HCT116 (cell line): ENCODE measurements at places on chromosomes 5 and 9.

DNA sequence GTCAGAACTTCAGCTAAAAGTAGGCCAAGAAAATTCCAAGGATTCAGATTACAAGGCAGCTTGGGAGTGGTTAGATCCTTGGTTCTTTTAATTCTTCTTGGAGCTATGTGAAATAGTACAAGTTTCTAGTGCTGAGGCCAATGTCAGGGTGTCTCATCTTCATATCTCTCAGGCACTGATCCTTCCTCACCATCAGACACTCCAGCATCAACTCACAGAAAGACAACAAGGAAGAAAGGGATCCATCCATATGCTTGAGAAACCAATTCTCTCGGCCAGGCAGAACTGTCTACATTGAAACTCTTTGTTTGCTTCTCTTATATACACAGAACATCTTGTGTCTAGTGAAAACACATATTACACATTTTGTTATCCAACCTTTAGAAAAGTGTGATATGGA, 362.1 kb upstream of the CCNH start:
- no peak for DNase-seq

DNA sequence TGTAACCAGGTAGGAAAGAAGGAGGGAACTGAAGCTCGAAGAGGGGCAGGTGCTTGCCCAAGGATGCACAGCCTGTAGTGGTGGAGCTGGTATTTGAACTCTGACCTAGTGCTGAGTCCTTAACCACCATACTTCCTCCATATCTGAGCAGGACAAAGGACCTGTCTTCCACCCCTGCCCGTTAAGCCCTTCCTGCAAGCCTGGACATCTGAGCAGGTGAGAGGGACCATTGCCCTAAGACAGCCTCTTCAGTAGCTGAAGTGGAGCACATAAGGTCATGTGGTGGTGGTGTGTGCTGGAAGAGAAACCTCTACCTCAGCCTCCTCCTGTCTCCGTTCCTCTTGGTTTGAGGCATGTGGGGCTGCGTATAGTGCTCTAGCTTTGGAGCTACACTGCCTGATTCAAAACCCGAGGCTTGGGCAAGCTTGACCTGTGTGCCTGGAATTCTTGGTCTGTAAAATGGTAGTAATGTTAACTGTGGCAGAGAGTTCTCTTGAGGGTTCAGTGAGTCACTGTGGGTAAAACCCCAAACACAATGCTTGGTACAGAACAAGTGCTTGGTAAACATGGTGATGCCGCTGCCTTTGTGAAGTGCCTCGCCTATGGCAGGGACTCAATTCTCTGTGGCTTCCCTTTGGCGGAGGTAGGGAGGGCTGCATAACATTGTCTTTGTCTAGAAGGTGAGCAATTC, 7.4 kb downstream of the GALNT10 start:
- no peak for DNase-seq

GRCh38 chr9:127135056-127135745, 12.8 kb upstream of the ANGPTL2 start:
- DNase-seq: no peak

GRCh38 chr5:5637173-5637572, 214.7 kb downstream of the ICE1 start:
- DNase-seq: no peak

- DNase-seq: peak; percentile 45
These were observed 36.7 kb downstream of the NDFIP1 start for GRCh38 chr5:142145106-142145900.

DNA sequence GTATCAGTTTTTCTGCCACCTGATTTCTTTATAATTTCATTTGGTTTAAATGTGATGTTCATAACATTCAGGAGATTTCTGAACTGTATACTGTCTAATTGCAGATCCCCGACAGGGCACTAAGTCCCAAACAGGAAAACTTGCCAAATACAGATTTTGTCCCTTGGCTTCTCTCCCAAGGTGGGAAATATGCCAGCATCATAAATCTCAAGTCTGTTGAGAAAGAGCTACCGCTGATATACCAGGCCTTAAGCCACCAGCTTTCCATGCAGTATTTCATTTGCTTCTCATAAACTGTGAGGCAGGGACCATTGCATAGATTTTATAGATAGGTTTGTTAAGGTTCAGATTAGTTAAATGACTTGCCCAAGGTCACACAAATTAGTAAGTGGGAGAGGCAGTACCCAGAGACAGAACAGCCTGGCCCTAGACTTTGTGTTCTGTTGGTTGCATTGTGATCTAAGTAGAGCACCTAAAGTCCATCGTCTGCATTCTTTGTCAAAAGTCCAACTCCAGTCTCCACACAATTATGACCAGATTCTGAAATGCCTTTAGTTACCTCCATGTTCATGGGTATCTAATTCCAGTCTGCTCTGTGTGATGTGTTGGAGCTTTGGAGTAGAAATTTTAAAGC, 16.2 kb downstream of the GPR21 start:
- no peak for DNase-seq

- DNase-seq: no peak
These were observed 225.9 kb upstream of the MAP3K1 start for GRCh38 chr5:56589481-56589860.

GRCh38 chr5:7955476-7955875, 86.5 kb downstream of the MTRR start:
- no peak for DNase-seq

- no peak for DNase-seq
These were observed 101.1 kb downstream of the OTULIN start for GRCh38 chr5:14765587-14765986.

GRCh38 chr5:154364771-154365170, 81.0 kb upstream of the SAP30L start:
- DNase-seq: no peak

GRCh38 chr5:181031716-181032115, 8.3 kb upstream of the BTNL9 start:
- no peak for DNase-seq

DNA sequence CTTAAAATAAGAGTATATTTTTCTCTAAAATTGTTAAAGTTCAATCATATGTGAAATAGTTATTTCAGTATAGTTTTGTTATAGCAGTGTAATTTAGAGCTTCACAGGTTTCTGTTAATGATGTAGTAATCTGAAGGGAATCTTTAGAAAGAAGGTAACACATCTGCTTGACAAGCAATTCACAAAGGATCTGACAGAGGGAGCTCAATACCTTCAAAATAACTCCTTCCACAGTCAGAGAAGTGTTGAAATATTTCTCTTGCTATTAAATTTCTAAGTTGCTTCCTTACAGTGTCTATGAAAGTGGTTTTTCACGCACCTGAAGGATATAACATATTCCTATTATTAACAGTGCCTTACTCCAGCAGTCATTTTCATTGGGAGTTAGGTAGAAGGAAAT, 44.9 kb downstream of the SLC25A51 start:
- DNase-seq: no peak
